ENCODE measurements at places on chromosomes 3 and 15.

DNA sequence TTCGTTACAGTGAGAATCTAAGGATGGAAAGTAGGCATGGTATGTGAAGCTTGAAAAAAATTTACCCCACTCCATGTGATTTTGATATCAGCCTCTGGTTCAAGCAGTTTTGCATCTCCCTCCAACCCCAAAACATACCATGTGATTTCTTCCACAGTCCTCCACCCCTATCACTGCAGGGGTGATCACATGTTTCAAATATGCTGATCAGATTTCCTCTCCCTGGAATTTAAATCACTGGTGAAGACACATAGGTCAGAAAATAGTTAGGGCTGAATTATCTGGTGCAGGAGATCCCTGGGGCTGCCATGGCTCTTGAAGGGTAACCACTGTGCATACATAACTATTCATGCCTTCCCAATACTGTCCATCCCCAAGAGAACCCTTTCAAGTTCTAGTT lies 119.7 kb upstream of the THRB start:
- no peak for DNase-seq

DNA sequence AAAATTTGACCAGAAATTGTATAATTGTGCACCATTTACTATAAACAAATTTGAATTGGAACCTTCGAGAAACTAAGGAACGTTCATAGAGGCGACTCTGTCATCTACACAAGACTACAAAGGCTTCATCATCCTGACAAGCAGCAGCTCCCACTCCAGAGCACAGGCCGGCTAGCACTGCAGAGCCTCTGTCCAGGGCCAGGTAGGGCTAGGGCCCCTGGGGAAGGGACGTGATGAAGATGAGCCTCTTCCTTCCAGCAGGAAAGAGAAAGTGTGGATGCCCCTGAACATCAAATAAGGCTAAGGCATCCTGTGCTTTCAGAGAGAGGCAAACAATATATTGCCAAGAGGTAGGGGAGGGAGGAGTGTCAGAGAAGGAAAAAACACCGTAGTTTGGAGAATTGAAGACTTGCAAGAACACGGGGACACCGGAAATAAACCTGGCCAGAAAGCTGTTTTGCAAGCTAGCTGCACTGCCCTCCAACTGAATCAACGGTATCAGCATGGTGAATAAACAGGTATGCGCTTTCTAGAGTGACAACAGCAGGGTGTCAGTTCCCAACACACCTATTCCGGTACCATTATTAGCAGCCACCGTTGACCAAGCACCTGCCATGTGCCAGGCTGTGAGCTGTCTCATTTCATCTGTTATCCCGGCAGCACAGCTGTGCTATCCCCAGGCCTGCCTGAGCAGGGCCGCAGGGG lies 12.4 kb downstream of the XXYLT1 start:
- no peak for DNase-seq

GRCh38 chr3:194138732-194139070 lies 2.8 kb downstream of the HES1 start:
- DNase-seq = no peak

DNA sequence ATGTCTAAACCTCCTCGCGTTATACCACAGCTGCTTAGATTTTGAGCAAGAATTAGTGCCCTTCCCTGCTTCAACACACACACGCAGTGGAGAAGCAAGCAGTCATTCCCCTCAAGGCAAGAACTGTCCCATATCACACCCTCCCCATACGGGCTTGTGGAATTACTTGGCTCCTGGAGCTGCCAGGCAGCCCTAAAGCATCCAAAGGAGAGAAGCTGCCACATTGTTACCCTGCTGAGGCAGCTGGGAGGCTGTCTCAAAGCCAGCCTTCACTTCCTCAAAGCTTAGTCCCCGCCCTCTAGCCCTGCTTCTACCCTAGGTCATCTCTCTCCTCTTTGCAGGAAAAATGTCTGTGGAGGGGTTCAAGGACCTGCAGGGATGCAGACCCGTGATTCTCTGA lies 153.4 kb downstream of the RORA start:
- DNase-seq = no peak

Measured in AG08395 (cell line).